ENCODE measurements at places on chromosomes 11 and 22.

DNA sequence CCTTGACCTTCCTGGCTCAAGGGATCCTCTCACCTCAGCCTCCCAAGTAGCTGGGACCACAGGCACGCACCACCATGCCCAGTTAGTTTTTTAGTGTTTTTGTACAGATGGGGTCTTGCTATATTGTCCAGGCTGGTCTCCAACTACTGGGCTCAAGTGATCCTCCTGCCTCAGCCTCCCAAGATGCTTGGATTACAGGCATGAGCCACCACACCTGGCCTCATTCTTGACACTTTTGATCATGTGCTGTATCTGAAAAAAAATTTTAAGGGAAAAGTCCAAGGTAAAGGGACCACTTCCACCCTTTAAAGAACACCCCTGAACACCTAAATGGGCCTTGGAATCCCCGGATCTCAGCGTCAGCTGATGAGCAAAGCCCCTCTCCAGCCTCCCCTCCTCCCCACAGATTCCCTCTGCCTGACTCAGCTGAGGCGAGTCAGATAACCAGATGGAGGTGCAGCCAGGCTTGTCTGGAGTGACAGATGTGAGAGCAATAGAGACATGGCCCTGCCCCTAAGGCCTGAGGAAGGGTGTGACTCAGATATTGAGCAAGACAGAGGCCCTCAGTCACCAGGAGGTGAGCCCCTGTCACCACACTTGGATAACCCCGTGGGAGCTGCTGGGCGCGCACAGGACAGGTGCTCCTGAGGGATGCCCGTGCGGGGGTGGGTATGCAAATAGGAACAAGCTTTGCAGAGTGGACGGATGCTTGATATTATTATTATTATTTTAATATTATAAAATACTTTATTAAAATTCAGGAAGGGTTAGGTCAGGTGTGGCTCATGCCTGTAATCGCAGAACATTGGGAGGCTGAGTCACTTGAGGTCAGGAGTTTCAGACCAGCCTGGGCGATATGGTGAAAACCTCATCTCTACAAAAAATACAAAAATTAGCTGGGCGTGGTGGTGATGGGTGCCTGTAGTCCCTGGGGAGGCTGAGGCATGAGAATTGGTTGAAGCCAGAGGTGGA, 5.0 kb upstream of the CCDC88B start:
- DNase-seq, result no peak

GRCh38 chr11:121268581-121268980, 24.0 kb upstream of the SC5D start:
- no peak for DNase-seq

DNA sequence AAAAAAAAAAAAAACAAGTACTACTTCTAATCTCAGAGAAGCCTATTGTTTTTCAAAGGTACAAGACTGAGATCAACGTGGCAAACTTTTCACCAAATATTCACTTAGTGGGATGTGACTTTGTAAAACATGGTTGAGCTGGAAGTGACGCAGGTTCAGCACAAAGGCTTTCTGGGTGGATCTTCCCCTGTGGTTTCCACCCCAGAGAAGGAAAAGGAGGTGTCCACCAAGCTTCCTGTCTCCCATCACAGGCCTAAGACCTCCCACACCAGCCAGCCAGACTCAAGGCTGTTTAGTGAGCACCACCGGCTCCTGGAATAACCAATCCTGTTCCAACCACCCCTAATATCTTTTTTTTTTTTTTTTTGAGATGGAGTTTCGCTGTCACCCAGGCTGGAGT, 5.7 kb downstream of the TMEM184B start:
- no peak for DNase-seq

GRCh38 chr11:71936825-71937224, 8.0 kb downstream of the RNF121 start:
- no peak for DNase-seq

- no peak for DNase-seq
Observed at GRCh38 chr11:69419662-69420395, 61.6 kb upstream of the LINC01488 start.

- no peak for DNase-seq
Observed at GRCh38 chr11:95516786-95517185, 272.8 kb downstream of the FAM76B start.

GRCh38 chr11:8928981-8929615, 3.6 kb downstream of the C11orf16 start:
- DNase-seq, result no peak

- DNase-seq, result no peak
Observed at GRCh38 chr11:78641541-78641940, 66.9 kb upstream of the NARS2 start.

- DNase-seq, result no peak
Observed at GRCh38 chr22:30610299-30610698, 3.3 kb downstream of the TCN2 start.

DNA sequence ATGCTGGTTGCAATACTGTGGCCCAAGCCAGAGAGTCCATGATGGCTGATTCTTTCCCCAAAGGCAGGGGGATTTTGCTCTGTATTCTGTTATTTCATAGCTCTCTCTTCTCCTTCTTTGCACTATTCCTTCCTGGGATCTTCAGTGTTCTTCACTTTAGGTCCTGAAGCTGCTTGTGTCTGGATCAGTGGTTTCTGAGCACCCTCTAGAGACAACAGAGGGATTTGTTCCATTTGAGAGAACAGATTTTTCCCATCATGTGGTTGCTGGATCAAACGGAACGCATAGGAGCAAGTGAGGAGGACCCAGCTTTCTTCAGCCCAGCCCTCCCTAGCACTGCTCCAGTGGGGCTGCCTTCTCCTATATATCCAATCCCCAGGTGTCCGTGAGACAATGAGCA, 68.7 kb upstream of the SYN3 start:
- DNase-seq, result no peak

GRCh38 chr11:66967670-66968425, 7.3 kb upstream of the C11orf86 start:
- DNase-seq, result no peak

DNA sequence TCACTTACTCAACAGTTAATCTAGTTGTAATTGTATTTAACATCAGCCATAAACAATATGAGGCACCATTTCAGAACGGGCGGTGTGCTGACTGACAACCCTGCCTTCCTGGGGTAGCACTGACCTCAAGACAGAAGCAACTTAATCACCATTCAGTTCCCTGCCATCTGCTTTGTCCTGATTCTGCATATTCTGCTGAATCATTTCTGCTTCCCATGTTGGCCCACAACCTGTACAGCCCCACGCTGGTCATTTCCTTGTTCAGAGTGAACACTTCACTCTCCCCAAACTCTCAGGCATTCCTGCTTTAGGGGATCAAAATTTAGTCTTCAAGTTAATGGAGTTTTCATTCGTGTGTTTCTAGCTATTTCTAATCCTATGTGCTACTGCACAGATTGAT, 132.3 kb upstream of the ZBED5 start:
- DNase-seq, result no peak

- no peak for DNase-seq
Observed at GRCh38 chr11:30346068-30346688, 23.3 kb downstream of the ARL14EP start.

DNA sequence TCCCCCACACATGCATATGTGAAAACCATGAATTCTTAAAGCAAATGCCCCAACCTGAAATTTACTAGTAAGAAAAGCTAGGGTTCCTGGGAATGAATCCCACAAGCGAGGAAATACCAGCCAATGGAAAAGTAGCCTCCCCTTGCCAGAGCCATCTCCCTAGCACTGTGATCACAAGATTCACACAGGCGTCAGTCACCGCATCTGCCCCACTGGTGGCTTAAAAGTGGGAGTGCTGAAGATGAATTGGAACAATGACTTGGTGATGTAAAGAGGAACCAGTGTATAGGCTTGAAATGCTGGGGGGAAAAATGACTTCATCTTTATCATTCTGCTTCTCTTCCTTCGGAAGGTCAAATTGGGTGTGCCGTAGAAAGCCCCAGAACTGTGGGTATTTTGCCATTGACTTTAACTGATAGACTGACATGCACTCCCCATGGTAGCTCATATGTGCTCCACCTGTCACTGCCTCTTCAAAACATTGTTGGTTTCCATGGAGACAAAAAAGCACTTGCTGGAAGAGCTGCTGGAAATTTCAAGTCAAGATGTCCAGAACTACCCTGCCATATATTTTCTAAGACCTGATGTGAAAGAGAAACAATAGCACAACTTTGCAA, 19.2 kb upstream of the ASPHD2 start:
- peak; percentile 57 for DNase-seq

- DNase-seq, result no peak
Observed at GRCh38 chr22:37753746-37754145, 54.0 kb upstream of the GCAT start.

GRCh38 chr11:30446520-30446919, 123.6 kb downstream of the ARL14EP start:
- DNase-seq, result no peak

- no peak for DNase-seq
Observed at GRCh38 chr11:15523543-15523942, 408.8 kb downstream of the INSC start.

GRCh38 chr22:46971099-46971763, 208.8 kb downstream of the TBC1D22A start:
- no peak for DNase-seq

DNA sequence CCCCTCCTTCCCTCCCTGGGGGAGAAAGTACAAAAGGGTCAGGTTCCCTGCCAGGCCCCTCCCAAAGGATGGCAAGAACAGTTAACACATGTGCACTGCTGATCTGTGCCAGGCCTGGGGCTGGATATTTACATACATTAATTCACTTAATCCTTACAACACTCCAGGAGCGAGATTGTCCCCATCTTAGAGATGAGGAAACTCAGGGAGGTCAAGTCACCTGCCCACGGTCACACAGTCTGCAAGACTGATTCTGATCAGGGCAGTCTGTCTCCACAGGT, 36.5 kb downstream of the NECTIN1 start:
- no peak for DNase-seq

DNA sequence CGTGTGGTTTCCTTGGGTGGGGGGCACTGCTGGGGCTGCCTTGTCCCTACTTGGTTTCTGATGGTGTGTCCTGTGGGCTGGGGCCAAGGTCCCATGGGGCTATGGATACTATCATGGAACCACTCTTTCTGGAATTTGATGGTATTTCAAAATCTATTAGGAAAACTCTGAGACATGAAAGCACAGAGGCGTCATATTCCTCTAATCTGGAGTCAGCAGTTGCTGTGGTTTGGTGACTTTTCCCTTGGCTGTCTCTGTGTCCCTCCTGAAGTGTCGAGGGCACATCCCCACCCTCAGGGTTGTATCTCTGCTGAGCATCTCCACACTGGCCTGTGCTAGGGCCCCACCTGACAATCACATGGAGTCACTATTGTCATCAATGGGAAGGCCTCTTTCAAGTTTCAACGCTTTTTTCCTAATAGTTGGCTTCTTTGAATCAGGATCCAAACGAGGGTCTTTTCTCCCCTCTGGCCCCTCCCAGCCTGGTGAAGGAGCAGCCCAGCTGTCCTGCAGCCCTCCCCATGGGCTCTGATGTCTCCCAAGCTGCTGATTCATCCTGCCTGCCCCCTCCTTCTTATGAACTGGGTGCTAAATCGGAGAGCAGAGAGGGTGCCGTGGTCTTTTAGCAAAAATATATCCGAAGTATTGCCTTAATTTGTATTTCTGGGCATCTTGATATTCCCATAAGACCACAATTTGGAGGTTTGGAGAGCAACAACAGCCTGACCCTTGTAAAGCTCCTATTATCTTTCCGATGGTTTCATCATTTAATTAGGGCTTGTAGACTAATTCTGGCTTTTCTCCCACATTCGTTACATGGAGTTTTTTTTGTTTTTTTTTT, 38.5 kb downstream of the MED15 start:
- no peak for DNase-seq

DNA sequence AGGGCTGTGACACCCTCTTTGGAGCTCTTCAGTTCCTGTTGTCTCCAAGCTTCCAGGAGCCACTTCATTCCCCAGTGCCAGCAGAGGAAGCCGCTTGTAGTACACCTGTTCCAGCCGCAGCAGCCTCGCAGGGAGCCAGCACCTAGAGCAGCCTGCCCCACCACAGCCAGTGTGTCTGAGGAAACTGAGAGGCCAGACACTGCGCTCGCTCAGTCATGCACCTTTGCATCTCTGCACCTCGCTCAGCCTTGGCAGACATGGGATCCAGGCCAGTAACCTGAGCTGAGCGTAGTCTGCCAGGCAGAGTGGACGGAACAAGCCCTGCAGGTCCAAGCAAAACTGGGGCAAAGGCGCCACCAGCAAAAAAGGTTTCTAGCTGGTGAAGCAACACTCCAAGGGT, 1072.1 kb downstream of the JRKL start:
- DNase-seq, result no peak

DNA sequence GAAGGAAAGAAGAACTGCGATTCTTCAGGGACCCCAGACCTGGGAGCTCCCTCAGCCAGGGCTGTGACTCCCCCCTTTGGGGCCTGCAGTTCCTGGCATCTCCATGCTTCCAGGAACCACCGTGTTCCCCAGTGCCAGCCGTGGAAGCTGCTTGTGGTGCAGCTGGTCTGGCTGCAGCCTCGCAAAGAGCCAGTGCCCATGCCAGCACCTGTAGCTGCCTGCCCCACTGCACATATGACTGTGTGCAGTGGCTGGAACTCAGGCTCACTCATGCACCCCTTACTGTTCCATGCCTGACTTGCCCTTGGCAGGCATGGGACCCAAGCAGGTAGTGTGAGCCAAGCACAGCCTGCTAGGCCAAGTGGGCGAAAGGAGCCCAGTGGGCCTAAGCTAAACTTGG, 401.3 kb downstream of the LRRC4C start:
- no peak for DNase-seq

- DNase-seq, result peak; percentile 38
Observed at GRCh38 chr11:71370895-71371673, 77.1 kb downstream of the DHCR7 start.
